T-helper 1 cell (primary cell): ENCODE measurements at places on chromosomes 6 and 20.

GRCh38 chr6:162109480-162110050 is 618.0 kb downstream of the PRKN start:
- DNase-seq, result no peak

DNA sequence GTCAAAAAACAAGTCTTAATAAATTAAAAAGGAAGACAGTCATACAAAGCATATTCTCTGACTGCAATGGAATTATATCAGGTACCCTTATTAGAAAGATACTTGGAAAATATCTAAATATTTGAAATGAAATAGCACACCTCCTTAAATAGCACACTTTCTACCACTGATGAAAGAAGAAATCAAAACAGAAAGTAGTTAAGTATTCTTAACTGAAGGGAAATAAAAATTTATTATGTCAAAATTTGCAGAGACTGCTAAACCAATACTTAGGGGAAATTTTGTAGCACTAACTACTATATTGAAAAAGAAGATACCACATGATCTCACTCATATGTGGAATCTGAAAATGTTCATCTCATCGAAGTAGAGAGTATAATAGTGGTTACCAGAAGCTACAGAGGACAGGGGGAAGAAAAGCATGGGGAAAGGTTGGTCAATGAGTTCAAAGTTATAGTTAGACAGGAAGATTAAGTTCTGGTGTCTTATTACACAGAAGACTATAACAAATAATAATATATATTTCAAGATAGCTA is 112.2 kb downstream of the ASCC3 start:
- no peak for DNase-seq

GRCh38 chr20:64035933-64036345 is at the start of gene C20orf204:
Gene C20orf204, plus strand, starts transcription at chr20:64036182. Its CDS starts 142 bp downstream, at chr20:64036324.
- no peak for DNase-seq

DNA sequence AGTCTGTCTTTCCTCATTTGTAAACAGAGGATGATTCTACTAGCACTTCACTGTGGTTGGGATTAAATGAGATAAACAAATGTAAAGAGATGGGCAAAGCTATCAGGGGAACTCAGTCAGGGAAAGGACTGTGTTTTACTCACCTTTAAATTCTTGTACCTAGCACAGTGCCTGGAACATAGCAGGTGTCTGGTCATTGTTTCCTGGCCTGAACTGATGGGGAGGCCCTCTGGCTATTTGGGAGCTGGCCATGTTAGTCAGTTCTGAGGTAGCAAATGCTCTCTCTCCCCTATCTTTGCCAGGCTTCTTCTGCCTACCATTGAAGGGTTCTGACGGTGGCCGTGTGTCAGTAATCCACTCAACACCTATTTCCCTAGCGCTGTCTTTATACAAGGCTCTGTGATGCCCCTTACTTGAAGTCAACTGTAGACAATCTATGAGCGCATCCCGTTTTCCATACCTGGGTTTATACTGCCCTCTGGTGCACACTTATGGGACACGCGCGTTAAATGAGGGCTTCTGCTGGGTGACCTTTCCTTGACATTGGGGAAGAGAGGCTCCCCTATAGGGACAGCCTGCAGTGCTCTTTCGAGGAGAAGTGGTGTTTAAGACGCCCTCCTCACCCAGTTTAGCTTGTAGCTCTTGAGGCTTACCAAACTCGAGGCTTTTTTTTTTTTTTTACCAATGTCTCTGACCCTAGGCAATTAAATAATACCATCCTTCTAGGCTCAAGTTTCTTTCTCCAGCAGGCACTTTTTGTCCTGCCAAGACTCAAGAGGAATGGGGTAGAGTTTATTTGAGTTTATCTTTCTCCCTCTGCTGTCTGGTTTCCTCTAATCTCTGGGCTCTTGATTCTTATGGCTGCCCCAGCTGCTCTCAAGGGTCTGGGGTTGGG is 4.0 kb upstream of the SPATS1 start:
- DNase-seq, result peak; percentile 57

- no peak for DNase-seq
Measured at GRCh38 chr6:168871642-168872315, 381.9 kb downstream of the THBS2 start.

GRCh38 chr6:110446405-110446804 is 30.0 kb downstream of the SLC22A16 start:
- no peak for DNase-seq

DNA sequence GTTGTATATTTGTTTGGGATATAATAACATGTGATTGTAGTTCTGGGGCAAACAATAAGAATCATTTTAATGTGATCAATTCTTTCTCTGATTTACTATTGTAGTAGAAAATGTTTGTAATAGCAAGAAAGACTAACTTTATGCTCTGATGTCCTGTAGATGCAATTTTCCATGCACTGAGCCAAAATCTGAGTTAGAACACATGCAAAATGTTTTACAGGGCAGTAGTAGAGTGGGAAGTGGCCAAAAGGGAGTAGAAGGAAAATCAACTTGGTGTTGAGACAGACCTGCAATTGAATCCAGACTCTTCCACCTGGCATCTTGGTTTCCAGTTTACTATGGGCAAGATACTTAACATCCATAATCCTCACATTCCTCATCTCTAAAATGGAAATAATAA is 93.5 kb upstream of the BMP5 start:
- no peak for DNase-seq
